H9 (cell line): ENCODE measurements at places on chromosomes 4 and X. TPM values are rescaled to one million over a fixed set of nuclear protein-coding genes. Genes with fewer than 3 reads are reported as not detected.

DNA sequence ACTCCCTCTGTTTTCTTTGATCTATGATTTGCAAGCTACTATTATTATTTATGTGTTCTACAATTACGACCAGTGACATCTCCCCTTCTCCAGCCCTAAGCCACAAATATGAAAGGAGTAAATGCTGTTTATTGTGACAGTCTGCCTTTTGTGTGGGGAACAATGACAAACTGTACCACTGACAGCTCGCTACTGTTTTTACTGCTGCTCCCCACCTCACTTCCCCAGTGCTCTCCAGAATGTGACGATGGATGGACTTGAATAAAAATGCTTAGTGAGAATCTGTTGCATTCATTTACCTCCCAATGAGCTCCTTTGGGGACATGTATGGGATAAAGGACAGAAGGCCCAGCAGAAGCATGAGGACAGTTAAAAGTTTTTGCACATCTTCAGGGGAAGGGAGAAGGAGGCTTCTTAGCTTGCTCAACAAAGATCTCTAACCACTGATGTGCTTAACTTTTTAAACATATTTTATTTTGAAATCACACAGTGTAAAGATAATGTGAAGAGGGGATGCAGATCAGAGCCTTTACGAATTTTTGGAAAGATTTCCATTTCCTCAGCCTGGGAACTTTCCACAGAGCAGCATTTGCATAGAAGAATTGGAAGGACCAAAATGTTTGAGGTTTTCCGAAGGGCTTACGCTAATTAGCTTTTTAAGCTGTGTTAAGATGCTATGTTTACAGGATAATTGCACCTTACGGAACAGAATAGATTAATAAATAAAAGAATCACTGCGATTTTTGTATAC lies 485.1 kb upstream of the TENM3 start:
- H3K4me3 ChIP-seq: no peak overlapping the region
- no peaks in the 10 kb centered on the region for H3K36me3 ChIP-seq
- peaks cover 7% of the 10 kb centered on the region for H3K4me1 ChIP-seq
- no peaks in the 10 kb centered on the region for H3K27me3 ChIP-seq

GRCh38 chr4:139773560-139774318 lies 108.1 kb downstream of the MGST2 start:
- no peaks in the 10 kb centered on the region for H3K36me3 ChIP-seq
- 0 out of 2 replicates have a peak, but pooled peaks cover 4% of the 10 kb centered on the region for H3K4me1 ChIP-seq
- H3K27ac ChIP-seq: no peak overlapping the region
- DNase-seq: no peak

- peak; percentile 69 for DNase-seq
- H3K4me3 ChIP-seq: no peak overlapping the region
- no peaks in the 10 kb centered on the region for H3K4me1 ChIP-seq
- H3K27ac ChIP-seq: no peak overlapping the region
- no peaks in the 10 kb centered on the region for H3K36me3 ChIP-seq
Measured at GRCh38 chr4:84167564-84167963, 331.5 kb downstream of the NKX6-1 start.

DNA sequence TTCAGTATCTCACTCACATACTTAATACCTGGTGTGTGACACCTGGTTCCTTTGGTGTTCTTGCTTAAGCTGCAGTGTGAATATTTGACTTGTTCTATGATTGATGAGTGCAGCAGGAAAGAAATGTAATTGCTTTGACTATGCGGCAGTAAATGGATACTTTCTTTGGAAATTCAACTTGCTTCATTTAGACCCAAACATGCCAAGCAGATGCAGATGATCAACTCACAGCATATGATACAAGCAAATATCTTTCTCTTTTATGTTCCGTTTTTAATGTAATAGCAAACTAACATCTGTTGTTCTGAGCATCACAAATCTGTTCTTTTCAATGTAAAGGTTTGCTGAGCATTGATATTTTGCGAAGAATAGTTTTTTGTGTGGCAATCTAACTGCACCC lies 549.5 kb downstream of the C4orf33 start:
- H3K4me3 ChIP-seq: no peak overlapping the region
- H3K27ac ChIP-seq: no peak overlapping the region
- no peaks in the 10 kb centered on the region for H3K4me1 ChIP-seq
- no peak for DNase-seq
- H3K27me3 ChIP-seq: no peaks in the 10 kb centered on the region

DNA sequence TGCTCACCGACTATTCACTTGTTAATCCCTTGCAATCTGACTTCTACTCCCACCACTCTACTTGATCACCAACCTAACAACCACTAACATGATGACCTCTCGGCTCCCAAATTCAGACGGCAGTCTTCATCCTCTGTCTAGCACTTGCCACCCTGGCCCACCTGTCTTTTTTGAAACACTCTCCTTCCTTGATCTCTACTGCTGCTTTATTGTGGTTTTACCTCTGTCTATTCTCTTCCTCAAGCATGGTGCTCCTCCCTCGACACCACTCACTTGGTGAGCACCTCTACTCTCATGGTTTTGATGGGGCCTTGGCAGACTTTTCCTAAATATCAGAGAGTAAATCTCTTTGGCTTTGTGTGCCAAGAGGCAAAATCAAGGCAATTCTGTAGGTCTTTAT lies 21.7 kb upstream of the CXCR3 start:
- H3K4me1 ChIP-seq: no peaks in the 10 kb centered on the region
- no peak overlapping the region for H3K4me3 ChIP-seq
- DNase-seq: no peak
- H3K27ac ChIP-seq: no peak overlapping the region
- no peaks in the 10 kb centered on the region for H3K27me3 ChIP-seq
- peaks cover 2% of the 10 kb centered on the region; the same call in 2 of the 3 replicates for H3K36me3 ChIP-seq

GRCh38 chr4:118120120-118120760 lies 86.0 kb downstream of the NDST3 start:
- H3K4me1 ChIP-seq: peaks cover 2% of the 10 kb centered on the region; the same call in 1 of the 2 replicates
- no peaks in the 10 kb centered on the region for H3K36me3 ChIP-seq
- no peak overlapping the region for H3K4me3 ChIP-seq
- H3K27ac ChIP-seq: no peak overlapping the region

- H3K27ac ChIP-seq: no peak overlapping the region
- peak; percentile 46 for DNase-seq
- H3K36me3 ChIP-seq: no peaks in the 10 kb centered on the region
- peak overlapping the region; percentile 40; the same call in 1 of the 3 replicates for H3K4me3 ChIP-seq
- H3K27me3 ChIP-seq: no peaks in the 10 kb centered on the region
Measured at GRCh38 chrX:103175944-103176753, 38.8 kb upstream of the BEX4 start.

DNA sequence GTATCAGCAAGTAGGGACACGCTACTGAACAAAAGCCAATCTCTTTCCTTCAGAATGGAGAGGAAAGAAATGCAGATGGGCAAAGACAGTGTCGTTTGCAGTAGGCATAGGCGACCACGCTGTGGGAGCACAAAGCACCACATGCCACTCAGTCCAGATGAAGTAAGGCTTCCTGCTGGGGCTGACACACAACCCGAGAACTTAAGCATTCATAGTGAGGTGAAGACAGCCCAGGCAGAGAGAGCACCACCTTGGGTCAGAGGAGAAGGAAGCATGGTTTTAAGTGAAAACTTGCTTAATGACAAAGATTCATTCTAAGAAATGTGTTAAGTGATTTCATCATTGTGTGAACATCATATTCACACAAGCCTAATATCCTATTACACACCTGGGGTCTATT lies 238.8 kb downstream of the MGST2 start:
- no peak for DNase-seq
- no peaks in the 10 kb centered on the region for H3K4me1 ChIP-seq

GRCh38 chr4:80219301-80220025 lies 22.2 kb downstream of the PRDM8 start:
- H3K27me3 ChIP-seq: no peaks in the 10 kb centered on the region
- H3K4me1 ChIP-seq: no peaks in the 10 kb centered on the region
- H3K4me3 ChIP-seq: no peak overlapping the region
- no peak for DNase-seq
- H3K36me3 ChIP-seq: no peaks in the 10 kb centered on the region

DNA sequence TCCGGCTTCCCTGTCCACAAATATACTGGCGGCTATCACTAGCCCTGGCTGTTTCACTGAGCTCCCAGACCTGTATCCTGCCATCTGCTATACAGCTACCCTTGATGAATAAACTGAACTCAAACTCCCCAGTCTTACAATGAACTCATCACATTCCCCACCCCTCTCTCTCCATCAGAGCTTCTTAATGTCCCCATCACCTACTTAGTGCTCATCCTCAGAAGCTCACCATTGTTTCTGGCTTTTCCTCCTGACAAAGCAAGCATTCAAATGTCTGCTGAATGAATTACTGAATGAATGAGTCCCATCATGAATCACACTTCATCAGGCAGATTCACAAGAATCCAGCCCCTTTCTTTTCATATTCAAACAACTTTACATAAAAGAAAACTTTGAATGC lies 5.7 kb upstream of the DGAT2L6 start:
- H3K27me3 ChIP-seq: no peaks in the 10 kb centered on the region
- H3K27ac ChIP-seq: no peak overlapping the region
- no peaks in the 10 kb centered on the region; the same call in 1 of the 2 replicates for H3K4me1 ChIP-seq
- H3K36me3 ChIP-seq: peaks cover 6% of the 10 kb centered on the region
- H3K4me3 ChIP-seq: no peak overlapping the region

DNA sequence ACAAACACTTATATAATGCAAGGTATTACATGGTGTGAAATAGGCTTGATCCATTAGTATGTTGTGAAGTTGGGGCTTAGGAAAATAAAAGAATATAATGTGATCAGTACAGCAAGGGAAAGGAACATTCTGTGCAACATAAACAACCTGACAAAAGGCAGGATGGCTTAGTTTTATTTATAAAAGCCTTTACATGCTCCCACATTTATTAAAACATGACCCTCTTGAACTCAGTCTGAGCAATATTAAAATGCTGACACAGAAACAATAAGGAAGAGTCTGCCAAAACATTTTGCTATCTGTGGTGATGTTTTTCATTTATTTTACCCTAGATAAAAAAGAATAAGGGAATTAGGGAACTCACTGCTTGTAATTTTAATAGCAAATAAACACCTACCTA lies 519.7 kb downstream of the PCDH7 start:
- H3K27me3 ChIP-seq: no peaks in the 10 kb centered on the region
- no peak overlapping the region for H3K4me3 ChIP-seq
- peaks cover 4% of the 10 kb centered on the region; the same call in 1 of the 2 replicates for H3K4me1 ChIP-seq
- peaks cover 8% of the 10 kb centered on the region for H3K36me3 ChIP-seq

DNA sequence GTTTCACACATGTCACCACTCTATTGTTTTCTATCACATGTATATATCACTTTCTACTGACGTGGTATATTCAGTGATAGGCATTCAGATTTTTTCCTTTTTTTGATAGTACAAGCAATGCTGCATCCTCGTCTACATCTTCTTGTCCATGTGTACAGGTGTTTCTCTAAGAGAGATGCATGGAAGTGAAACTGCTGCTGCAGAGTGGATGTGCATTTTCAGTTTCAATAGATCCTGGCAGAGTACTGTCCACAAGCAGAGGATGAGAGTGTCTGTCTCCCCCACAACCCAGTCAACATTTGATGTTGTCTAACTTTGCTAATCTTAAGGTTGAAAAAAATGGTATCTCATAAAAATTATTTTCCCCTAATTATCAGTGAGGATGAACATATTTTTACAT lies 194.0 kb upstream of the CASK start:
- no peak overlapping the region for H3K4me3 ChIP-seq
- no peak for DNase-seq
- H3K27me3 ChIP-seq: no peaks in the 10 kb centered on the region
- H3K4me1 ChIP-seq: no peaks in the 10 kb centered on the region
- no peak overlapping the region for H3K27ac ChIP-seq

DNA sequence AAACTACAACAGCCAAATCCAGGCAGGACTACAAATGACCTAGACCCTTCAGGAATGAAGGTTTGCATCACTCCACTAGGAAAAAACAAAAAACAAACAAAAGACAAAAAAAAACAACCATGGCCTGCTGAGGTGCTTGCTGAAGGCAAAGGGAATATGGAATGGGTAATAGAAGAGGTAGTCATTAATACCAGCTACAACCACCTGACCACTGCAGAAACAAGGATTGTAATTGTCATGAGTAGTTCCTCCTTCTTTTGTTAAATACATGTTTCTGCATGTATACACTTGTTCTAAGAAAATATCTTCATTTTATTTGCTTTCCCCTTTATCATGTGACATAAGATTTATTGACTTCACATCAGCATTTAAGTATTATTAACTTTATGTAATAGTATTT lies 409.8 kb upstream of the GRID2 start:
- no peaks in the 10 kb centered on the region for H3K4me1 ChIP-seq
- DNase-seq: no peak
- no peak overlapping the region for H3K4me3 ChIP-seq
- H3K27me3 ChIP-seq: no peaks in the 10 kb centered on the region
- H3K27ac ChIP-seq: no peak overlapping the region
- no peaks in the 10 kb centered on the region for H3K36me3 ChIP-seq

GRCh38 chr4:70706516-70706915 lies 15.2 kb upstream of the RUFY3 start:
- H3K27me3 ChIP-seq: no peaks in the 10 kb centered on the region
- H3K4me3 ChIP-seq: peak overlapping the region; percentile 86
- no peaks in the 10 kb centered on the region; the same call in 1 of the 2 replicates for H3K4me1 ChIP-seq
- H3K36me3 ChIP-seq: no peaks in the 10 kb centered on the region; the same call in 1 of the 2 replicates
- no peak for DNase-seq

GRCh38 chr4:107987916-107988762 lies 1.6 kb upstream of the HADH start:
- DNase-seq: no peak
- no peak overlapping the region for H3K4me3 ChIP-seq
- H3K27me3 ChIP-seq: no peaks in the 10 kb centered on the region
- no peaks in the 10 kb centered on the region for H3K4me1 ChIP-seq

DNA sequence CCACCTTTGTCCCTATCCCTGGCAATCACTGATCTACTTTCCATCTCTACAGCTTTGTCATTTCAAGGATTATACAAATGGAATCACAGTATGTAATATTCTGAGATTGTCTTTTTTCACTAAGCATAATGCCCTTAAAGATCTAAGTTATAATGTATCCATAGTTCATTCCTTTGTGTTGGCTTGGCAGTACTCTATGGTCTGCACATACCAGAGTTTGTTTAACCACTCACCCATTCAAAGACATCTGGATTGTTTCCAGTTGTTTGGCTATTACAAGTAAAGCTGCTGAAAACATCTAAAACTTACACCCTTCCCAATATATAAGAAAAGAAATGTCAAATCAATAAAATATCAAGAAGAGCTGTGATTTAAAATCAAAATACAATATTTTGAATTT lies 26.0 kb upstream of the AWAT1 start:
- DNase-seq: no peak
- no peak overlapping the region for H3K27ac ChIP-seq
- no peak overlapping the region for H3K4me3 ChIP-seq

PNPLA4 gene
- total RNA-seq: 19.7 and 21.4 TPM in 2 replicates

MTCP1 gene
- 14.3 and 21.4 TPM in 2 replicates for total RNA-seq

ADH1A gene
- total RNA-seq: not detected in 2 replicates

MAGEA9B gene
- 0.31 TPM in 1 of 2 replicates, not detected in the other for total RNA-seq

CT45A3 gene
- not detected in 2 replicates for total RNA-seq

RTL9 gene
- 0.04 and 0.13 TPM in 2 replicates for total RNA-seq

CT47B1 gene
- total RNA-seq: not detected in 2 replicates

TEX13A gene
- total RNA-seq: not detected in 2 replicates

MAGEA12 gene
- total RNA-seq: not detected in 2 replicates

ARAP2 gene
- 6.3 TPM in 2 replicates for total RNA-seq

CXCL1 gene
- 0.20 TPM in 2 replicates for total RNA-seq

AFP gene
- 4.8 and 4.9 TPM in 2 replicates for total RNA-seq

ARL9 gene
- total RNA-seq: 0.48 TPM in 1 of 2 replicates, not detected in the other

SYTL4 gene
- total RNA-seq: 0.13 TPM in 1 of 2 replicates, not detected in the other

CSAG3 gene
- not detected in 2 replicates for total RNA-seq

P2RY10 gene
- not detected in 2 replicates for total RNA-seq

SUPT20HL2 gene
- total RNA-seq: not detected in 2 replicates

GAGE12E gene
- total RNA-seq: not detected in 2 replicates
